ENCODE measurements at places on chromosomes 6 and 20. TPM values are rescaled to one million over a fixed set of nuclear protein-coding genes. Genes with fewer than 3 reads are reported as not detected.
A peak's percentile ranks its signal among the peaks of the same experiment; 100 is the strongest.

DNA sequence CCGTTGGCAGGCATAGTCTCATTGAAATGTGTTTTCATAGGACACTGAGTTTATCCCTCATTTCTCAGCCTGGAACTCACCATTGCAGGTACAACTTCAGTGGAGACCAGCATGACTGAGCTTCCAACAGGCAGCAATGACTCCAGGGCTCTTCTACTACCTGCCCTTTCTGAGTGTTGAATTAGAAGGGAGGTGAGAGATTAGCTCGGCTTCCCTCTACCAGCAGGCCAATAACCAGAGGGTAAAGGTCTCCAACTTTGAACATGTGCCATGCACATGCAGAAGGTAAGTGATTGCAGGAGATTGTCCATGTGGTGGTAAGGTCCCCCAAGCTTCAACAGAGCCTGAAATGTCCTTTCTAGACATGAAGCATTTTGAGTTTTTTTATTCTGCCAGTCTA lies 233.8 kb upstream of the SUPT3H start:
- no peak for DNase-seq

DNA sequence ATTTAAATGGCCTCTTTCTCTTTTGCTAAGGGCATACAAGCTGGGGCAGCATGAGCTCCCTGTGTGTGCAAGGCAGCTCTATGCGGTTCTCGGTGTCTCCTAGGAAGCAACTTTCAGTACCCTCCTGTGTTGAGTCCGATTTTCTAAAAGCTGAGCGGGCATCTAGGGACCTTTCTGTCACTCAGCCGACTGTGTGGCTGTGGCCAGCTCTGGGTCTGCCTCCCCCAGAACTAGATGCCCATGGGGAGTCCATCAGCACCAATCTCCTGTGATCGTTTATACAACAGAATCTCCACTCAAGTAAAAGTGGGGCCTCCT lies 7.5 kb downstream of the NELFCD start:
- no peak for DNase-seq

DNA sequence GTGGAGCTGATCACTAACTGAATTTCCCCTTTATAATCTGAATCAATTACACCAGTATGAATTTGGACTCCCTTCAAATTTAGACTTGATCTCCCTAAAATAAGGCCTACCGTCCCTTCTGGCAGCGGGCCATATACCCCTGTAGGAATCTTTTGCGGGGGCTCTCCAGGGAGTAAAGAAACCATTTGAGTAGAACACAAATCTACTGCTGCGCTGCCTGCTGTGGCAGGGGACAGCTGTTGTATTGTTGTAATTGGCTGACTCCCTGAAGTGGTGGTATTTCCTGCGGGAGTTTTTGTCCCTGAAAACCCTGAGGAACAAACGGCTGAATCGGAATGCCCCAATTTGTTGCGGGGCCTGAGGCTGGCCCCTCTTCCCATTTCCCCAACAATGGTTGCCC lies 16.0 kb upstream of the PTCRA start:
- no peak for DNase-seq

GRCh38 chr20:43559147-43559987 lies 540 bp downstream of the SGK2 start:
- no peak for DNase-seq

DNA sequence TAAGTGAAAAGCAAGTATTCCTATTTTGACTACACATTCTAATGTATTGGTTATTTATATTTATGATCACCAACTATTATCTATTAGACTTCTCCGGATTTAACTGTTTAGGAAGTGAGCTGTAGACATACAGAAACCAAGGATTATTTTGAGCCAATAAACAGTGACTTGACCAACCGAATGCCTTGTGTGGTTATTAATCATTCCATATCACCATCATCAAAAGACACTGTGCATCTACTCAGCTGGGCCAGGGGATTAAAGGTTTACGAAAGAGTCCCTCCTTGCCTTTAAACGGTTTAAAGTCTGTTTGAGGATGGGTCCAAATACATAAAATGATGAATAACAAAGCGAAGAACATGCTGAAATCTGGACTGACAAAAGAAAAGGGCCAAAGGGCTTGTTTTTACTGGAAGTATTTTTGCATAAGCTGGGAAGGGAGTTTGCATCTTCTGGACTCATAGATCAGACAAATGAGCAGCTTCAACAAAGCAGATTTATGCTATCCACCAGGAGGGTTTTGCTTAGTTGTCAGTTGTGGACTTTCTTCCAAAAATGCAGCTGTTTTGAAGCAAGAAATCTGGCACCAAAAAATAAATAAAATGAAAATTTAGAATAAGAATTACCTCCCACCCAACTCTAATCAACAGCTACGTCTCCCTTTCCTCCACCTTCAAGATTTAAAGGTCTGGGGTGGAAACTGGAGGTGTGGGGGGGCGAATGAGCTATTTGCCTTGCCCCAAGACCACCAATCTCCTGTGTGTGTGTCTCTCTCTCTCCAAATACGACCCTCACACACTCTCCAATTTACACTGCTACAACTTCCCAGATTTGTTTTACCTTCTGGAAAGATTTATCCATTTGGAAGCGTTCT lies 33.6 kb upstream of the ID4 start:
- peak; percentile 64 for DNase-seq

GRCh38 chr20:51574248-51575033 lies 31.9 kb upstream of the NFATC2 start:
- DNase-seq, result no peak

DNA sequence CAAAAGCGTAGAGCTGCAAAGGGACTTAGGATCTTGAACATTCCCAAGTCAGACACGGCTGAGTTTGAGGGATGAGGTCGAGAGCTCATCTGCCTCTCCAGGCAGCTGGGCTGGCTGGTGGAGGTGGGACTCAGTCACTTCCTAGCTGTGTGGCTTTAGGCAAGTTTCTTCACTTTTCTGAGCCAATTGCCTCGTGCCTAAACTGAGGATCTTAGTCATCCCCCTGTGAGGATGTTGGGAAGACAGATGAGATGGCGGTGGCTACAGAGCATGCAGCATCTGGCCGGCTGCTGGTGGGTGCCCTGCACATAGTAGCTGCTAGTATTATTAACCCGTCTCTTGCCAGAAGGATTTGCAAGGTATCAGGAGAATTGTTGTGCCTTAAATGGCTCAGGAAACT lies 27.5 kb downstream of the TFAP2C start:
- no peak for DNase-seq

GRCh38 chr6:167776906-167777627 lies 49.6 kb upstream of the AFDN start:
- DNase-seq, result no peak

DNA sequence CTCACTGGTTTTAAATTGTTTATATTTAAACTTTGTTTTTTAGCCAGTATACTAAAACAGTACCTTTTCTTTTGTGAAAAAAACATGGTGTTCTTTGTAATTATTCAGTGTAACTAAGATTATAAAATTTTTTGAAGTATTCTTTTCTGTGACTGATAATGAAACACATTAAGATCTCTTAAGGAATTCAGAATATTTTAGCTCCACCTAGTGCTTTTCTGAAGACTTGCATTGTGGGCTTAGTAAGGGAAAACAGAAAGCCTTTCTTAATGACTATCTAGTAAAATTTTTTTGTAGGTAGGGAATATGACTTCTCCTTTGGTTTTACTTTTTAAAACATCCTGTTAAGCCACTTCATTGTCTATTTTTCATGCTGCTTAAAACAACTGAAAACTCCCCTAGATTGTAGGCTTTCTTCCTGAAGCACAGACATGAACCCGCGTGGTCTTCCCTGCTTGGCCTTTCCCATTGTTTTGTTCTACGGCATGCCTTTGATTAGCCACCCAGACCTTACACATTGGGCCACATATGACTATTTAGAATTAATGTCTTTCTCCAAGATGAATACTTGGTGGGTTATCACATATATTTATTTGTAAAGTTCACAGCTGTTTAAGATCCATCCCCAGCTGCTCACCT lies 72.1 kb downstream of the AFDN start:
- no peak for DNase-seq

GRCh38 chr6:112017169-112017568 lies 36.7 kb upstream of the CCN6 start:
- no peak for DNase-seq

GRCh38 chr20:23090878-23091277 lies 4.8 kb upstream of the CD93 start:
- DNase-seq, result no peak

GRCh38 chr6:156928126-156928525 lies 150.9 kb downstream of the ARID1B start:
- no peak for DNase-seq

GRCh38 chr20:50285376-50286173 lies 94.9 kb downstream of the CEBPB start:
- DNase-seq, result peak; percentile 76

GRCh38 chr20:4064144-4064909 lies 49.0 kb upstream of the RNF24 start:
- peak; percentile 81 for DNase-seq

DNA sequence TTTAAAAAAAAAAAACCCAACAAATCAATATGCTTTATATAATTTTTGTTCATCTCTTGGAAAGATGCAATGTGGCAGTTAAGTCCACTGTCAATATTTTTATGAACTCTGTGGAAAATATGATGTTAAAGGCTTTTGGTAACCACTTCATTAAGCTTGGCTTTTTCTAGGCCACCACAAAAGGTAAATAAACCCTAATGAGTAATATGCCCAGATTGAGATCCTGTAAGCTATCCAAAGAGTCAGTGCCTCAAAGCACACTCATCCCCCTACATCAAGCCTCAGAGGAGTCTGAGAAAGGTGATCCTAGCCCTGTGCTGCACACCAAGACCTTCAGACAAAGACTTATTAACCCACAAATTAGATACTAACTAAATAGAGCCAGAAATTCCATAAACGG lies 121.1 kb downstream of the CDC5L start:
- no peak for DNase-seq

GRCh38 chr6:328136-328670 lies 35.9 kb downstream of the DUSP22 start:
- no peak for DNase-seq

The HDGFL1 gene
- not detected for polyA plus RNA-seq

The SYTL3 gene
- polyA plus RNA-seq, result 3.8 TPM

The MAP3K5 gene
- polyA plus RNA-seq, result 6.0 TPM

The SHLD1 gene
- 12.8 TPM for polyA plus RNA-seq

The MATN4 gene
- polyA plus RNA-seq, result 0.20 TPM

The SUN5 gene
- polyA plus RNA-seq, result not detected

The CTCFL gene
- polyA plus RNA-seq, result 1.4 TPM

The CCNC gene
- polyA plus RNA-seq, result 91.1 TPM

Data from right renal pelvis (tissue), 4 donors.